NCI-H1105 treated with DMSO at 0.1 percent for 48 hours (cell line): ENCODE measurements at places on chromosomes 2 and 18.

DNA sequence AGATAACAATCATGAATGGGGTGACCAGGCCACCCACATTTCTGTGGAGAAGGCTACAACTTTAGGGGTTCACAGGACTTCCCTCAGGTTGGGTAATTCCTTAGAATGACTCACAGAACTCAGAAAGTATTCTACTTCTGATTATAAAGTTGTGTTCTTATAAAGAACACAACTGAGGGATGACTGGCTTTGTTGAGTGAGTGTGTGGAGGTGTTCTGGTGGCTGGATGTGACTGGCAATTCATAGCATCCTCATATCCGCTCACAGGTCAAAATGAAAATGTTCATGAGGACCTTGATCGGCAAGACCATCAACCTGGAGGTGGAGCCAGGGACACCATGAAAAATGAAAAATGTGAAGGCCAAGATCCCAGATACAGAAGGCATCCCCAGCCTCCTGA lies 143.3 kb upstream of the CAB39 start:
- DNase-seq: no peak

DNA sequence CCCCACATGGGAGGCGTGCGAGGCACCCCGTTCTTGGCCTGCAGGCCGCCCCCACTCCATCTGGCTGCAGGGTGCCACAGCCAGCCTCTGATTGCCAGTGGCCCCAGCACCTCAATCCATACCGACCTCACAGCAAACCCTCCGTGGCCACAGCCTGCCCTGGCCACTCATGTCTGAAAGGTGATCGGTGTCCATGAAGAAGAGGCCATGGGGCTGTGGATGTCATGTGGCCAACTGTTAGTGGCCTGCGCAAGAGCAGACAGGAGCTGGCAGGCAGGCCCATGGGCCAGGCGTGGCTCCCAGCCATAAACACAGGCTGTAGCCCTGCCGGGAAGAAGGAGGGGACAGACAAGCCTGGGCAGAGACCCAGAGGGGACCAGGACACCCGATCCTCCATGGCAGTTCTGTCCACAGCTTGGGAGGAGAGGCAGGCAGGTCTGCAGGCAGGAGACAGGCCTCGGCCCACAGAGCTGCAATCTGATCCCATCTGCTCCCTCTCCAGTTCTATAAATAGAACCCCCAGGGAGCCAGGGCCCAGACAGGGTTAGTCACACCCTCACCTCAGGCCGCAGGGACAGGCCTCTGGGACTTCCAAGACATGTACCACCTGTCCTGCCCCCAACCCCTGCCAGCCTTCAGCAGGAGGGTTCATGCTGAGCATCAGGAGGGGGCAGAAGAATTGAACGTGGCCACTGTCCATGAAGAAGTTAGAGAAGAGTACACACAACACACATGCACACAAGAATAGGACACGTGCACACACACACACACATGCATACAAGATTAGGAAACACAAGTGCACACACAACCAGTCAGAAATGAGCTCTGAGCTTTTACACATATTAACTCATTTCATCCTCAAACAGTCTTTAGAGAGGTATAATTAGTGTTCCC lies 16.9 kb downstream of the STEAP3 start:
- peak; percentile 90 for DNase-seq

- DNase-seq: no peak
Measured at GRCh38 chr2:144426981-144427479, 92.9 kb downstream of the ZEB2 start.

- DNase-seq: peak; percentile 54
Measured at GRCh38 chr2:127479219-127479825, 47.0 kb downstream of the IWS1 start.

GRCh38 chr2:215723631-215724011 lies 287.8 kb upstream of the FN1 start:
- no peak for DNase-seq

- no peak for DNase-seq
Measured at GRCh38 chr2:88810017-88810416, 118.5 kb downstream of the RPIA start.

DNA sequence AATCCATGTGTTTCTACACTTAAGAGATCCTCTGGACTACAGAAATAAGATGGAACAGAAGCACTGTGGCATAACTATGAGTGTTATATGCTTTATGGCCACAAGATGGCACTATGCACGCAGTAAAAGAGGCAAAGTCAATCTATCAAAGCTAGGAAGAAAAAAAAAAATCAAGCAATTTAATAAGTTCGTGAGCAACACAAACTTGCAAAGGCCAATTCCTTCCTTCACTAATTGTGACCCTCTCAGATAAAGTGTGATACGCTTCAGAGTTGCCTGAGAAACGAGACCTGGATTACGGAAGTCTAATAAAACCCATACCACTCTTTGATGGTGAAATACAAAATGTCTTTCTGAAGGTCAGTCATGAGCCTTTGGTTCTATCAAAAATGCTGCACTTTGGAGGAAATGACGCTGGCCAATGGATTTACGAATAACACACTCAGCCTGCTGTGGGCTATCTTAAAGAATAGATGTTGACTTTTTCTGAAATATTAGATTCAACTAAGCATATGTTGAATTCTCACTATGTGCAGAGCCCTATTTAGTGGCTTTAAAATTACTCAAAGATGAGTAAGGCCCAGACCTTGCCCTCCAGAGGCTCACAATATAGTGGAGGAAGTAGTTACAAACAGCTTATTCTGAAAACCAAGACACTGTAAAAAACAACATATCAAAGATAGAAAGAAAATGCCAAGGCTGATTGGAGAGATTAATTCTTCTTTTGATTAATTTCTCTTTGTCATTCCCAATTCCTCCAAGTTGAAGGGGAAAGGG lies 35.5 kb upstream of the TTR start:
- DNase-seq: peak; percentile 75

DNA sequence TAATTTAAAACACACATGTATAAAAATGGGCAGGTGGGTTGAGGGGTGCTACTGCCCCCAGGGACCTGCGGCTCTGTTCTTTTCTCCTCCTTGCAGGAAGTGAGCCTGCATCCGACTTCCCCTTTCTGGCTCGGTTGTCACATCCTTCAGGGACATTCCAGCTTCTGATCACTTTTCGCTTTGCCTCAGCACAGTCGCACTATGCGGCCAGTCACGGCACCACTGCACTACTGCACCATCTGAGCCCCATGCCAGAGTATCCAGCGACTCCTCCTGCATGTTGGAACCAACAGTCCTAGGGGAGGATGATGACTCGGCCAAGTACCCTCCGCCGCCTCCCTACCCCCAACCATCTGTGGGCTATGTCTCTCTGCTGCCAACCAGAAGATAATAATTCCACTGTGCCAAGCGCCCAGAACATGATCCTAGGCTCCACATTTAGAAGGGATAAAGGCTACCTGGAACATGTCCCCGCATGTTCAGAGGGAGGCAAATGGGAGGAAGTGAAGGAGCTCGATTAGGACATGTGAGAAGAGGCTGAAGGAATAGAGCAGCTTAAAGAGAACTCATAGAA lies 17.6 kb downstream of the CDC42EP3 start:
- no peak for DNase-seq

DNA sequence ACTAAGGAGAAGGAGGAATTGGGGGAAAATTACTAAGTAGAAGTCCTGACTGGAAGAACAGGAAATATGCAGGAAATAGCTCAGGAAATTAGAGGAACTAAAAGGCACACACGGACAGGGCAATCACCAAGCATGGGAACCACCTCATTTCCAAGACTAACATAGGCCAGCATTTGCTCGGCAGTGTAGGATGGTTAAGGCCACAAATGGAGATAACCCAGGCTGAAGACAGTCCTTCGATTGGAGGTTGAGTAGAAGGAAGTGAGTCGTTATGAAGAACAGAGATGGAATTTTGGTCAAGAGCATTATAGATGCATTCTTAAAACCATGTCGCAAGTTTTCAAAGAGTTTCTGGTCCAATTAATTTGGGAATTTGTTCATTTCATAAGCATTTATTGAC lies 401.4 kb downstream of the ALK start:
- DNase-seq: no peak

- no peak for DNase-seq
Measured at GRCh38 chr2:10550206-10551001, 102.3 kb upstream of the ODC1 start.

DNA sequence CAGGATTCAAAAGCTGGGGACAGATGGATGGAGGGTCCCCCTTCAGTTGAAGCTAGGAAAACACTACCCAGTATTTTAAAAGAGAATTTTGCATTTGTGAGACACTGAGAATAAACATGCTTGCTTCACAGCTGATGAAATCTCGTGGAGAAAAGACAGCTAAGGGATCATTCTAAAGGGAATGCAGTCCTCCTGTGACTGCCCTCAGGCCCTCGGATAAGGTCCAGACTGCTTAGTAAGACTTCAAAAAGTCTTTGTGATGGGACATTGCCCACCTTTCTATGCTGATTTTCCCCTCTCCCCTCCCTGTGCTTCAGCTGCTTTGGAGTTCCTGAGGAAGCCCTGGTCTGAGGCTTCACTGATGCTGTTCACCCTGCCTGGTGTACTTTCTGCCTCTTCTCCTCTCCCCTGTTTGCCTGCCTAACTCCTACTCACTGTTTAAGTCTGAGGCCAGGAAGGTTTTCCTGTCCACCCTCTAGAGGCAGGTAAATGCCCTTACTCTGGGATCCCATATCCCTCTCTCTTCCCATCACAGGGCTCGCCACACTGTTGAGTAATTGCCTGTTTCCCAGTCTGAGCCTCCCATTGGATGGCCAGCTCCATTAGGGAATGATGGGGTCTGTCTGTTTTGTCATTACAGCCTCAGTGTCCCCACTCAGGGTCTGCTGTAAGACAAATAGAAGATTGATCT lies 26.6 kb downstream of the POLE4 start:
- DNase-seq: no peak

DNA sequence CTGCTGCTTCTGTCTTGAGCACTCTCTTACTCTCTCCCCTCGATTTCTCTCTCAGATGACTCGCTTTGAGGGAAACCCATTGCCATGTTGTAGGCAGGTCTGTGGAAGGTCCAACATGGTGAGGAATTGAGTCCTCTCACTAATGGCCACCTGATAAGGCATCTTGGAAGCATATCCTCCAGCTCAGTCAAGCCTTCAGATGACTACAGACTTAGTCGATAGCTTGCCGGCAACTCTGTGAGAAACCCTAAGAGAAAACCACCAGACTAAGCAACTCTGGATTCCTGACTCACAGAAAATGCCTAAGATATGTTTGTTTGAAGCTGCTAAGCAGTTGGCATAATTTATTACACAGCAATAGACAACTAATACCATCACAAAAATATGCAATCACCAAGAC lies 51.2 kb downstream of the WDR75 start:
- no peak for DNase-seq

DNA sequence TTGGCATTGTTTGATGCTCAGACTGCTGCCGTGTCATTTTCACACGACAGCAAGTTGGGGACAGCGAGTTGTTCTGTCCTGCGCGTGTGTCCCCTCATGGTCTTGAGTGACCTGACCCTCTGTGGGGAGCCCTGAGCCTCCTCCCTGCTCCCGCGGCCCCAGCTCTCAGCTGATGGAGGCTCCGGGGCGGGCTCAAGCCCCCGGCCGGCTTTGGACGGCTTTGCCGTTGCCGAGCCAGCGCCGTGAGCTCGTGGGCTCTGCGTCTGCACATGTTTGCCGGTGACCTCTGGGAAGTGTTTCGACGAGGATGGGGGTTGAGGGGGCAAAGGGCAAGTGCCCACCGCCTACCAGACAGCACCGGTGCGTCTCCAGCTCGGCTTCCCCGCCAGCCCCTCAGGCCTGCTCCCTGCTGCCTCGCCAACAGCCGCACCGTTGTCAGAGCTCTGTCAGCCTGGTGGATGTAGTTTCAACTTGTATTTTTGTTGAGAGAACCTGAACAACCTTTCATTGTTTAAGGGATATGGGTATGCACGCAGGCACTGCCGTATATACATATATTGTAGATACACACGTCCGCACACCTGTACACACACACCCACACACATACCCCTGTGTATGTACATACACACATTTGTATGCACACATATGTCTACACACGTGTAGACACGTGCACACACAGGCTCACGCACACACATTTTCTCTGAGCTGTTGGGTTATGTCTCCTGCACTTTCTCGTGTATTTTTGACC lies 13.7 kb downstream of the PDCD1 start:
- DNase-seq: no peak

DNA sequence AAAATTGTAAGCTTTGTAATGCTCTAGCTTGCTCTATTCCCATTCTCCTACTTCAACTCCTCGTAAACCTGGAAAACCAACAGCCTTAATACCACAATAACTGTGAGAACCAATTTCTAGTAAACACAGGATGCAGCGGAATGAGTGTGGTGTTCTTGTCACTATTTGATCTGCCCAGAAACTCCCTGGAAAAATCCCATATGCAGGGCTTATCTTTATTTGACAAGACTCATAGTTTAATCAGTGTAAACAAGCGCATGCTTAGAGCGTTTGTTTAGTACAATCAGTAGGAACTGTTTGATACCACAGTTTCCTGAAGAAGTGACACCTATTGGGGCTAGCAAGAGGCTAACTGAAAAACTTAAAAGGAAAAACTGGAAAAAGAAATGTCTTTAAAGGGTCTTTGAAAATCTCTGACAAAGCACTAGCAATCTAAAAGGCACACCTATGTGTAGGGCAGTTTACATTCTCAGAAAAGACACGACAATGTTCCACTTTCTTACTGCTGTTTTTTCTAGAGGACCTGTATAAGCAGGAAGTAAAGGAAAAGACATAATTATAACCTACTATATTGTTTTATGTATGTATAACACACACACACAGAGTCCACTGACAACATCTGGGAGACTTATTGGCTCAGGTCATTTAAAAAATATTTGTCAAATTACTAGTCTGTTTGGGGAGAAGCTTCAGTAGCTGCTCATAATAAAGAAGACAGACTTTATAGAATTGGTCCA lies 241.4 kb upstream of the KLHL14 start:
- DNase-seq: no peak

DNA sequence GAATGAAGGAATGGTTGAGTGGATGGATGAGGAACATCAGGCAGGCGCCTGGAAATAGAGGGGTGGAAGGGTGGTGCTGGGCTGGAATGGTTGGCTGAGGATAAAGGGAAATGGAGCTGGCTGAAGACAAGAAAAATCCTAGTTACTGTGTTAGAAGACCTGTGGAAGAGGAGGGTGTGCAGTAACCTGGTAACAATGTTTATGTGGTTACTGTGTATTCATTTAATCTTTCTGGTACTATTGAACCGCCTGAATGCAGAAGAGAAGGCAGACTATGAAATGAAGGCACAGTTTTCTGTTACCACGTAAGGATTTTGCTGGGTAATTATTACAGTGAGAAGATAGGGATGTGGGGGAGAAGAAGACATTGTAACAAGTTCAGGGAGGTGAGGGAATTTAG lies 110.3 kb upstream of the MGAT5 start:
- DNase-seq: no peak
